ENCODE measurements at places on chromosomes 11 and 22.

GRCh38 chr11:117225553-117226170, 6.2 kb downstream of the PCSK7 start:
- no peak for DNase-seq

GRCh38 chr11:16158426-16158994, 197.8 kb downstream of the SOX6 start:
- no peak for DNase-seq

- DNase-seq = no peak
Measured at GRCh38 chr11:19539861-19540260, 172.8 kb upstream of the NAV2 start.

DNA sequence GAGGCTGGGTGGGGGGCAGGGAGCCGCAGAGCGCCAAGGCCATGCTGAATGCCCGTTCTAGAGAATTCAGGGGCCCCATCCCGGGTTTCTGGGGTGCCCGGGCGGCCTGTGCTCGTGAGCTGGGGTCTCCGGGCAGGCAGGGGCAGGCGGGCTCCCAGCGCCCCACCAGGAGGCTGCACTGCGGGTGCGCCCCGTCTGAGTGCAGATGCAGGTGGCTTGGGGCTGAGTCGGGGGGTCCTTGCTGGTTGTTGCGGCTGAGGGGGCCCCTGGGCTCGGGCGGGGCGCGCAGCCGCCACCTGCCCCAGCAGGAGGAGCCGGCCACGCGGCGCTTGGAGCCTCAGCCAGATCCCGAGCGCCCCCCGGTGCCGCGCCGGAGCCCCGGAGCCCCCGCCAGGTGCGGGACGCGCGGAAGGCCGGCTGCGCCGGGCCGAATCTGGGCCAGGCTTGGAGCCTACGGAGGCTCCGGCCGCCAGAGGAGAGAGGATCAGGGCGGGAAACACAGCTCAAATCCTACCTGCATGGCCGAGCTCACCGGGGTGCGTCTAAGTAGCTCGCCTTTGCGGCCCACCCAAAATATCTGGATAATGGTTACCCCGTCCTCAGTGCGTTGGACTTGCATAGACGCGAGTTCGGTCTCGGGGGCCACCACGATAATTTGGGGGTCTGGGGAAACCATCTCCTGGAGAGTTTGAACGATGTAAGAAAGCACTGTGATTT, 590 bp upstream of the IGF2 start:
- no peak for DNase-seq

DNA sequence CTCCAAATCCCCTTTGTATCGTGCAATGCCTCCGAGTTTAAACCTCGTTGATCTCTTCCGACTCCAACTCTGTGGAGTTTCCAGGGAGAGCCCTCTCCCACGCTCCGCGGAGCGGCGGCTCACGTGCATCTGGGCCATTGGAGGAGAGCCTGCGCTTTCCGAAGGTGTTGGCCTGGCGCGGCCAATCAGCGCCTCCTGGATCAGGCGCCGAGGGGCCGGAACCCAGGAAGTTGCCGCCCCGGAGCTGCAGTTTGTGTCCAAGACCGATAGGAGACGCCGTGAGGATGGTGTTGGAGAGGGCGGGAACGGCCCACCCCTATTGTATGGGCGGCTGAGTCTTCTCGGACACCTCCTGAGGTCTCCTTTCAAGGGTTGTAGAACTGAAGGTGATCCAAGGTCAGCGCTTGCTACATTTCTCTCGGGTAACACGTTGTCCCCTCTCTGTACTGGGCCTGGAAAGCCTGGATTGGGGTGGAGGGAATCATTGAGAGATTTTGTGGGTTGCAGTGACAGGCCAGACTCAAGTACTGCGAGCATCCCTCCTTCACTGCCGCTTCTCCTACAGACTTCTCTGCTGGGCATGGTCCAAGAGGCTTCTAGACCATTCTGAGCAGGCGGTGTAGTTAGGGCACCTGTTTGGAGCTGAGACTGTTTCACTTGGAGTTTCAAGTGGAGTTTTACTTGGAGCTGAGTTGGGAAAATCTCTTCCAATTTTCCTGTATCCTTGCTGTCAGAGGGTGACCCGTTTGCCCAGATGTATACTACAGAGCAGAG, 1.7 kb downstream of the ADAMTS15 start:
- DNase-seq = peak; percentile 93

DNA sequence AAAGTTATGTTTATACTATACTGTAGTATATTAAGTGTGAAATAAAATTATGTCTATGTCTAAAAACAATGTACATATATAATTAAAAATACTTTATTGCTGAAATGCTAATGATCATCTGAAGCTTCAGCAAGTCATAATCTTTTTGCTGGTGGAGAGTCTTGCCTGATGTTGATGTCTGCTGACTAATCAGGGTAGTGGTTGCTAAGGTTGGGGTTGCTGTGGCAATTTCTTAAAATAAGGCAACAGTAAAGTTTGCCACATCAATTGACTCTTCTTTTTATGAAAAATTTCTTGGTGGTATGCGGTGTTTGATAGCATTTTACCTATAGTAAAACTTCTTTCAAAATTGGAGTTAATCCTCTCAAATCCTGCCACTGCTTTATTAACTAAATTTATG, 21.4 kb downstream of the INSC start:
- no peak for DNase-seq

- DNase-seq = no peak
Measured at GRCh38 chr11:82871646-82872045, 28.6 kb downstream of the PRCP start.

GRCh38 chr11:34292111-34292510, 65.7 kb downstream of the ABTB2 start:
- DNase-seq = no peak

GRCh38 chr22:20198557-20199319, 47.9 kb upstream of the CCDC188 start:
- DNase-seq = no peak

Measured in H1 (cell line).